ENCODE measurements at places on chromosomes 6 and 20.

DNA sequence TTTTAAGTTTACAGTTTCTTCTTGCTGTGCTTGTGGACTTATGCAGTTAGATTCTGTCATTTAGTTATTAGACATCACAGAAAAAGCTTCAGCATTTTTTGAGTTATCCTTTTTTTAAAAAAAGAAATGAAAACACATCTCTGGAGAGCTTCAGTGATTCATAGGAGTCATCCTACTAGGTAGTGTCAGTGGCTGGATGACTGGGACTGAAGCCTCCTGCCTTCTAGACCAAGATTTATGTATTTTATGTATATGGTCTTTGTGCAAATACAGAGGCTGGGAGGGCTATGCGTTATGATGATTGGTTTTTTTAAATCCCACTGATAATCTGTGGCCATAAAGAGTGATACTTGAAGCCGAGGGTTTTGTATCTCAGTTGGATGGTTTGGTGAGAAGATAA lies 125.9 kb upstream of the JAG1 start:
- DNase-seq: no peak

DNA sequence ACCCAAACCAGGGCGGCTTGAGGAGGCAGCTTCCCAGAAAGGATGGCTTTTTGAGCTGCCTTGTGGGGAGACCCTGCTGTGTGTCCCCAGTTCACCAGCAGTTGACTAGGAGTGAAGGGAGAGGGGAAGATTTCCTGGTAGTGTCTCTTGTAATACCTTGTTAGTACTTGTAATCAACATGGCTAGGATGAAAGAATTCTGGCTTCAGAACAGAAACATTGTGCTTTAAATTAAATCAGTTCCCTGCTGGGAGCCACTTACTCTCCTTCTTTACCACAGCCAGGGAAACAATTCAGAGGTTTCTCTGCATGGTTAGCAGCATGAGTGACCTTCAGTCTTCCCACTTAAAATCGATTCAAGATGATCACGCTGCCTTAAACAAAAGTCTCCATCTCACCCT lies 525.4 kb upstream of the ID4 start:
- no peak for DNase-seq

DNA sequence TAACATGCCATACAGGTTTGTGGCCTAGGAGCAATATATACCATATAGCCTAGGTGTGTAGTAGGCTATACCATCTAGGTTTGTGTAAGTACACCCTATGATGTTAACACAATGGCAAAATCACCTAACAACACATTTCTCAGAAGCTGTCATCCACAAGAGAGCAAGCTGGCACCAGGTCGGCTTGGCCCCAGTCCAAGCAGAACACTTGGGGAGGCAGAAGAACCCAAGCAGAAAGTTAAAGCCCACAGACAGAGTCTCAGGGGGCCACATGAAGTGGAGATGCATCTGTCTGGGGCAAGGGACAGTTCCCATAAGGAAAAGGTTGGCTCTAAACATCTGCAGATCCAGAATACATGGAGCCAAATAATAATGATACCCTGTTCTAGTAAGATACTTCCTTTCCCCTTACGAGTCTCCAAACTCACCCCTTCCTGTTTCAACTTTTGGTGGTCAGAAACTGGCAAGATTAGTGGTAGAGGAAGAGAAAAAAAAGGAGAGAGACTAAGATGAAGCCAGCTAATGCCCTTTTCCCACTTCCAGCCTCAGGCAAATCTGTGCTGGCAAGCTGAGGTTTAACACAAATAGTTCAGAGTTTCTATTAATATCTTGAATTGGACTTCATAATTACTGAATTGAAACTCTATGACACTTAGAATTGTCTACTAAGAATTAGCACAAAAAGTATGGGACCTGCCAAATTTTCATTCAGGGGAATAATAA lies 29.5 kb downstream of the TCF21 start:
- DNase-seq: no peak

- no peak for DNase-seq
These were observed 106.3 kb upstream of the ZNF217 start for GRCh38 chr20:53699906-53700305.

DNA sequence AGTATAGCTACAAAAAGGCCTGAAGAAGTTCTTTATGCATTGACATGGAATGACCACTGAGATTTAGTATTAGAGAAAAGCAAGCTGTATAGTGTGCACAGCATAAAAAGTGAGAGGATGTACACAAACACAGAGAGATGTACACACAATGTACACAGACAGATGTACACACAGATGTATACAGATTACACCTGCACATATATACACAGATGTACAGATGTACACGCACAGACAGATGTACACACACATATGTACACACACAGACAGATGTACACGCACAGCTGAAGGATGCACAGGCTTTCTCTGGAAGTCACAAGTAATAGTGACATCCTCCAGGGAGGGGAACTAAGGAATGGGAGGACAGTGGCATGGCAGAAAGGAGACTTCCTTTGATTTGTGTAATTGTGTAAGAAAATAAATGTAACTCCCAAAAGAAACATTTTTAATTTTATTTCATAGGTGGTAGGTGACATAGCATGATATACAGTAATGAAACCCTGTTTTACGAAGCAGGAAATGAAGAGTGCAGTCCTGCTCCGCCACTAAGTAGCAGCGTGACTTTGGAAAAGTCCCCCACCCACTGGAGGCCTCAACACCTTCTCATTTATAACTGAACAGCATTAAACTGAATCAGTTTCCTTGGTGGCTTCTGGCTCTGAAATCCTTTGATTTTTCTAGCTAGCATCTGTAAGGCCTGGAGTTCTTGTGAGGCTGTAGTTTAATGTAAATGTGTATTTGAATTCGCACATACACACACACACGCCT lies 14.1 kb downstream of the NFATC2 start:
- DNase-seq: peak; percentile 60

DNA sequence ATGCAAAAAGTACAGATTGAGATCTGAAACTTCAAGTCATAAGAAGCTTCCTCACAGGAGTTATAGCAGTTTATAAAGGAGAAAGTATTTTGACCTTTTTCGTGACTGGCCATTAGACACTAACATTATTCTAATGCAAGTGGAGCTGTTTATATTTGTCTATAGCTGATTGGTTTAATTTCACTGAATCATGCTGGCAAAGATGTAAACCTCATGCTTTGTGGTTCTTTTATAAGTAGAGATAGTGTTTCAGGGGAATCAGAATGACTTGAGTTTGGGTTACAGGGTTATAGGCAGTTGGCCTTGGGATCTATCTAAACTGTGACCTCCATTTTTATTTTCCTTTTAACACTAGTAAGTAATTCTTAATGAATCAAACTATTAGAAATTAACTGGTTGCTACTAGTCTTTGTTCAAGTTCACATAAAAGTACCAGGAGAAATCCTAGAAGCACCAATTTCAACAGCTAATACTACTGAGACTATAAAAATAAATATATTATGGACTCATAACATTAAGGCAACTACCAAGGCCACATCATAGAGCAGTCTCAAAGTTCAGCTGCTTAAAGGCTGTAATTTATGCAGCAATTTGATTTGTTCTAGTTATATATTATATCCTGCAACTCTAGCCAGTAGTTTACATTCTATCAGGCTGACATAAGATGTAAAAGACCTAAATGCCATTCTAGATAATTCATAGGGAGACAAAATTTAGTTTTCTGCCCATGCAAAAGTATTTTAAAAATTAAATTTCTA lies 94.0 kb downstream of the RNGTT start:
- DNase-seq: no peak

DNA sequence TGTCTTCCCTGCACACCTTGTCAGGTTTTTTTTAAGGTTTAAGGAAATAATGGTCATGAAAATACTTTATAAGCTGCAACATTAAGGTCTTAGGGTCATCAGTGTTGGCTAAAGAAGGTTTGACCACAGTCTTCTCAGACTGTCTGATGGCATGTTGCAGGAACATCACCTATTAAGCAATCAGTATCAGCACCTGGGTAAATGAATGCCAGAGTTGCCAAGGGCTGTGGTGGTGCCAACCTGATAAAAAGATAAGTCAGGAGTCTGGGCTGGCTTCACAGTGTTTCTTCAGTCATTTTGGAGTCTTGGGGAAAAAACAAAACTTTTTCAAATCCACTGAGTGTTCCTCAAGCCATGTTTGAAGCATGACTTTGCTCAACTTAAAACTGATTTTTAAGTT lies 61.5 kb upstream of the VSTM2L start:
- DNase-seq: no peak

- no peak for DNase-seq
These were observed 15.9 kb downstream of the GLYATL3 start for GRCh38 chr6:49515485-49516146.

GRCh38 chr6:11189865-11190624 lies 42.4 kb downstream of the NEDD9 start:
- DNase-seq: no peak

- no peak for DNase-seq
These were observed 268.9 kb upstream of the HS3ST5 start for GRCh38 chr6:114611696-114612095.

- no peak for DNase-seq
These were observed 117.5 kb downstream of the CEBPB start for GRCh38 chr20:50308166-50308512.

DNA sequence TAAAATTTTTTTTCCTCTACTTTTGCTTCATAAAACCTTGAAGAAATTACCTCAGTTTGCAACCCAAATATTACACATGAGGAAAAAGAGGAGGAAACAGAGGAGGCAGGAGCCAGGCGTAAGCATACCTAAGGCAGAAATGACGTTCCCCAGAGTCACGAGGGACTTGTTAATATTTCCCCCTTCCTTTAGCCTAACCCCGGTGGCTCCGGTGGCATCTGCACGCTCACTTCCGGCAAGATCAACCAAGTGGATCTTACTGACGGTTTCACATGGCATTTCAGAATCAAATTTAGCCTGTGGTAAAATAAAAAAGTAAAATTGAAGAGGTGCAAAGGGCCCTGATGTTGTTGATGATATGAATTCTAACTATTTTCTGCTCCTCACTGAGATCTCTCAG lies 67.4 kb downstream of the KIF16B start:
- DNase-seq: no peak
